ENCODE measurements at places on chromosomes 16 and 17. TPM values are rescaled to one million over a fixed set of nuclear protein-coding genes. Genes with fewer than 3 reads are reported as not detected.

ALDH3A1 gene
- 21.2 TPM for total RNA-seq

GRCh38 chr16:6573577-6573976, 759.1 kb upstream of the RBFOX1 start:
- no peak for DNase-seq

DNA sequence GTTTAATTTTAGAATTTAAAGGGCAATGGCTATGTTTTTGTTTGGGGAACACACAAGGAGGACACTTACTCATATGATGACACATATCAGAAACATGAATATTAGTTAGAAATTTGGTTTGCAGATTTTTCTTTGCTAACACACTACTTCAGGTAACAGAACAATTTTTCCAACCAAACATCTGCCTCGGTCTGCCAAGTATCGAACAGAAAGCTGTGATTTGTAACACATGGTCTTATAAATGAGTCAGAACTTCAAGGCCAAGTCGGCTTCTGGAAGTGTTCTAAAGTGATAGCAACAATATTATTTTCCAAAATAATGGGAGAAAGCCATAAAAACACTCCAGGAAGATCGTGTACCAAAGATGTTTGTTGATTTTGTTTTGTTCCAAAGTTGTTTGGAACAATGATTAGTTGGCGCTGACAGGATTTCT, 75.9 kb upstream of the PMFBP1 start:
- DNase-seq: no peak

GRCh38 chr17:41965694-41966462, 717 bp upstream of the CNP start:
- DNase-seq: no peak

GRCh38 chr16:80447241-80447640, 93.6 kb upstream of the DYNLRB2 start:
- DNase-seq: no peak

GRCh38 chr17:16997514-16998429, 25.9 kb upstream of the TNFRSF13B start:
- no peak for DNase-seq

GRCh38 chr16:70725912-70726828, 40.3 kb upstream of the MTSS2 start:
- no peak for DNase-seq

GRCh38 chr17:19661121-19661520, 12.6 kb downstream of the ALDH3A2 start:
- no peak for DNase-seq

DNA sequence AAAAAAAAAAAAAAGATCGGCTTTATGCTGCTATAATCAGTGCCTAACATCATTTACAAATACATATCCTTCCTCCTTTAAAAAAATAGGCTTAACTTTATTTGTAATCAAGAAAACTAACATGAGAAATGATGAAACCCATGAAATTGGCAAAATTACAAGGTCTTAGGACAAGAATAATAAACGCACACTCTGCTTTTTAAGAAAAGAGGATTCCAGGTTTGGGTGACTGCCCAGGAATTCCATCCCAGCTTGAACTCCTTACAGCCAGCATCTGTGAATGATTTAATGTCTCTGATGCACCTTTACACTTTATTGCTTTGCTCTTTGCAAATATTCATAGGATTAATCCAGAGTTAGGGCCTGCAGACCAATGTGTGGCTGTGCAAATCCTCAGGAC, 196.0 kb downstream of the CBLN1 start:
- DNase-seq: no peak

GRCh38 chr16:73572135-73572828, 524.4 kb upstream of the ZFHX3 start:
- DNase-seq: no peak

CCL14 gene
- 19.5 TPM for total RNA-seq

SCGB1C2 gene
- total RNA-seq: not detected

- DNase-seq: no peak
Observed at GRCh38 chr17:42284566-42284965, 3.7 kb upstream of the STAT5A start.

DNA sequence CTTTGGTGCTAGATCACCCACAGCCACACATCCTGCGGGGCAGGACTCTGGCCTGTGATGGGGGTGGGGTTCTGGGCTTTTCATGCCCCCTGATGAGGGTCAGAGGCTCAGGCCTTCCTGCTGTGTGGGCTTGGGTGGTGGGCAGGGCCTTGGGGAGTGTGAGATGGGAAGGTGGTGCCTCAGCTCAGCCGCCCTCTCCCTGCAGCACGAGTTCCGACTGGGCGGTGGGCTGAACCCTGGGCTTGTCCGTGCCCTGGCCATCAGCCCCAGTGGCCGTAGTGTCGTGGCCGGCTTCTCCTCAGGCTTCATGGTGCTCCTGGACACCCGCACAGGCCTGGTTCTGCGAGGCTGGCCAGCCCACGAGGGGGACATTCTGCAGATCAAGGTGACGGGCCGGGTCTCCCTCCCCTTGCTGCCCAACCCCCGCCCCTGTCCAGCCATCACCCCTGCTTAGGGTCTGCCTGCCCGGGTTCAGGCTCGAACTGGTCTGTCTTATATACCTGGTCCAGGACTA, 6.8 kb upstream of the SERPINF2 start:
- no peak for DNase-seq

DNAI2 gene
- total RNA-seq: not detected

SPHK1 gene
- 47.4 TPM for total RNA-seq

DNA sequence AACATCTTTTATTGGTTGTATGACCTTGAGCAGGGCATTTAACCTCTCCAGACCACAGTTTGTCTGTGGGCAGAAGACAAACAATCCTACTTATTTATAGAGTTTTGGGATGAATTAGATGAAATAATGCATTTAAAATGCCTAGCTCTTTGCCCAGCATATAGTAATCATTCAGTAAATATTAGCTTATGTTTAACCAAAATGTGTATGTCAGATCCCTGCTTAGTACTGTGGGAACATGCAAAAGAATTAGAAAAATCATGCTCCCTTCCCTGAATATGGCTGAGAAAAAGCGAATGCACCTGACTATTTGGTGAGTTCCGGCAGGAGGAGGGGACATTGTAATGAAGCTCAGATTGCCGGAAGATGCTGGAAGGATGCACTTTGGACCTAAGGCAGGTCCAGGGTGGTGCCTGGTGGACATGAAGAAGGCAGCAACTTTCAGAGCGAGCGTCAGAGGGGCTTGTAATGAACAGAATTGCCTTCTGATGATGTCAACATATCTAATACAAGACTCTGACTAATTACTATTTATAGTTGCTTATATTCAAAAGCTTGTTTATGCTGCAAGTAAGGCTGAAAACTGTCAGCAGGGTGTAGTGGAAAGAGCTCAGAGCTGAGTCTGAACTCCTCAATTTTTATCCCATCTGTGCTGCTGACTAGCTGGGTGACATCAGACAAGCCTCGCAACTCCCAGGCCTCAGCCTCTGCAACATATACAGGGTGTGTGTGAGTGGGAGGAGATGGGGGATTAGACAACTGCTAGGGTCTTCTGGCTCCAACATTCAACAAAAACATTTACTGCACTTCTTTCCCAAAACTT, 221.2 kb downstream of the PRKCA start:
- DNase-seq: no peak

Data from thoracic aorta (tissue), 2 donors.